ENCODE measurements at places on chromosomes 16 and 17. TPM values are rescaled to one million over a fixed set of nuclear protein-coding genes. Genes with fewer than 3 reads are reported as not detected.

Gene SLFN5
- total RNA-seq: 13.8 TPM

Gene CIBAR2
- total RNA-seq: not detected

Gene MARVELD3
- not detected for total RNA-seq

Gene TERB1
- total RNA-seq: not detected

Gene TXNDC17
- total RNA-seq: 51.0 TPM

Gene IL32
- total RNA-seq: 32.3 TPM

Gene LRRC75A
- total RNA-seq: 1.4 TPM

Gene NHLRC4
- total RNA-seq: 0.30 TPM

Gene SEPTIN1
- 2.2 TPM for total RNA-seq

Gene SPSB3
- total RNA-seq: 24.2 TPM

Gene CBLN1
- 1.5 TPM for total RNA-seq

Gene NECAB2
- 2.5 TPM for total RNA-seq

Gene PRSS8
- total RNA-seq: not detected

All from cardiac septum (tissue), 1 donor.